CD8-positive, alpha-beta memory T cell (primary cell): ENCODE measurements at places on chromosomes 3 and 15.

DNA sequence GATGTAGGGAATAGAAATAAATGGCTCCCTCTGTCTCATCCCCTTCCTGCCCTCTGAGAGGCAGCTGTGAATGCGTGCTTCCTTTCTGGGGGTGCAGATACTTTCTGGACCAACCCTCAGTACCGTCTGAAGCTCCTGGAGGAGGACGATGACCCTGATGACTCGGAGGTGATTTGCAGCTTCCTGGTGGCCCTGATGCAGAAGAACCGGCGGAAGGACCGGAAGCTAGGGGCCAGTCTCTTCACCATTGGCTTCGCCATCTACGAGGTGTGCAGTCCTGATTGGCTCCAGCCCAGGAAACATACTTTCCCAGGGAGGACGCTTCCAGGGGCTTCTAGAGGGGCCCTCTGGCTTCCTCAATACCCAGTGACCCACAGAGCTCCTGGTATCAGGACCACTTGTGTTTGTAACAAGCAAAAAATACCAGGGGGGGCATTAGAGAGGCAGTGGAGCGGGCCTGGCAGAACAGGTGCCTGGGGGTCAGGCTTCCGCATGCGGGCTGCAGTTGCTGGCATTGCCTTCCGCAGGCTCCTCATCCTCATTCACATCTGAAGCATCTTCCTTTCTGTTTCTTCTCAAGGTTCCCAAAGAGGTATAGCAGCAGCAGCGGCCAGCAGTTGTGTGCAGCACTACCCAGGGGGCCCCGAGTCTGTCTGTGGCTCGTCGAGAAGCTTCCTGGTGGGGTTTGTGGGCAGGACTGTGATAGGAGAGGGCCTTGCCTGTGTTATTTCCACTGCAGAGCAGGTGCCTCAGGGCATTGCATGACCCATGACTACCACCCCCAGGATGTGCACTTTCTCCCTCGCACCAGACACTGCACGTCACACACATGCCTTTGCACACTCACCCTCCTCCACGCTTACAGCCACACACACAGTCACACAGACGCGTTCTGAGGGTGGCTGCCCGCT, 42.5 kb downstream of the CAPN3 start:
- peak; percentile 50 for DNase-seq

GRCh38 chr3:86990734-86991481, at the start of gene VGLL3:
TSS of gene VGLL3 (minus strand) at chr3:86991149. CDS start at chr3:86990743, 406 bp downstream.
- no peak for DNase-seq

DNA sequence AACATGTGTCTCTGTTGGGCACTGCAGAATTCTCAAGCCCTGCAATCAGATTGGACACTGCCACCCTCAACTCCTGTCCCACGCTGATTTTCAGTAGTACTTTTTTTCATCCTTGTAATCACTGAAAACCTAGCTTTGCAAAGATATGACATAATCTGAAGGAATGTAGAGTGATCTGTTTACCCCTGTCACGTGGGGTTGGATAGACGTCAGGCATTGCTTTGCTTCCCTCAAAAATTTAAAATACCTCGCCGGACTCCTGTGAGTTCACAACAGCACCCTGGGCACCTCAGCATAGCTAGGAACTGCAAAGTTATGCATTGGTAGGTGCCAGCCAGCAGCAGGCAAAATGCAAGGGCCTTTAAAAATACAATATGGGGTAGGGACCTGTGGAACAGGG, 71.1 kb upstream of the OXTR start:
- no peak for DNase-seq

DNA sequence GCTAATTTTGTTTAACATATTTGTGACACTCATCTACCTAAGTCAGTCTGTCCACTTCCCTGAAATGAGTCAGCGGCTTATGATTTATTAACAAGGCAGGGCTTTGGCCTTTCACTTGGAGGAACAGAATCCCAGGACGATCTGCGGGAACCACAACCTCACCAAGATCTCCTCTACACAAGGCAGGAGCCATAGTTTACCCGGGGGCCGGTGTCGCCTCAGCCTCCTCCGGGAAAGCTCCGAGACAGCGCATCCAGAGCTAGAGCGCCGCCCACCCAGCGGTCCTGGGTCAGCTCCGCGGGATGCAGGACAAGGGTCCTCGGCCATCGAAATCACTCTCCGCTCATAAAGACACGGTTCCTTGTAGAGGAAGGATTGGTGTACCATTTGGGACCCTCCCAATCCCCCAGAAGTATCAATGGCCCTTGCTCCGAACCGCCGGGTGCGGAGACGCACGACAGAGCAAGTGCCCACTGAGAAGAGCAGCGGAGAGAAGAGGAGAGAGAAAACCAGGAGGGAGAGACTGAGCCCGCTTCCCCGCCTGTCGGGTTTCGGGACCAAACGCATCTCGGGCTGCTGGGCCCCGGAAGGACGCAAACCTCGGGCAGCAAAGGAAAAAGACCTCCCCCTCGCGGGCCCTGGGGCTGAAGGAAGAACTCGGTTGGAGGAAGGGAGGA, 13.1 kb upstream of the ALCAM start:
- DNase-seq, result no peak

GRCh38 chr3:25768851-25769250, 14.4 kb downstream of the NGLY1 start:
- DNase-seq, result no peak

GRCh38 chr15:82570721-82571508, 30.7 kb upstream of the RPS17 start:
- DNase-seq, result no peak

GRCh38 chr15:31303726-31304648, 22.6 kb upstream of the KLF13 start:
- DNase-seq, result no peak

DNA sequence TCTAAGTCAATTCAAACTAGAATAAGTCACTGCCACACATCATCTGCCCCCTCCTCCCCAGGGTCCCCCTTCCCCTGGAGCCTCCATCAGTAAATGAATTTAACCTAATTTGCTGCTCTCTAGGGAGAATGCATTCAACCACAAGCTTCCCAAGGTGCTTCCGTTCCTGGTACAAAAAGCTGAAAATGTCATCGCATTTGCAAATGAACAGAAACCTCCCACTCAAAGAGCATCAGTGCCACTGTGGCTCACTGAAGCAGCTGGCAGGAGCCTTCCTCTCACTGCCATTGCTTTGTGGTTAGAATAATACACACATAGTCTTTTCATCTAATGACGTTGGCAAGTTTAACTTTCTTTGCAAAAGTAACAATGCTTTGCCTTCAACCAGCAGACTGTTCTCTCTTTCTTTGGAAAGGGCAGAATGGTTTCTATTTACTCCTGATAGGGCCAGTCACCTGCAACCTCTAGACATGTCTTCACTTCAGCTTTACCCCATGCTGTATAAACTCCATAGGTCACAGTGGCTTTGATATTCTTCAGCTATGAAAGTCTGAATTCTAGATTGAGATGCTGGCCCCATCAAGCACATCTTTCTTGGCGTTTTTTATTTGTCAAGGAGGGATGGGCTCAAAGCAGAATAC, 238.1 kb downstream of the CPNE4 start:
- no peak for DNase-seq

DNA sequence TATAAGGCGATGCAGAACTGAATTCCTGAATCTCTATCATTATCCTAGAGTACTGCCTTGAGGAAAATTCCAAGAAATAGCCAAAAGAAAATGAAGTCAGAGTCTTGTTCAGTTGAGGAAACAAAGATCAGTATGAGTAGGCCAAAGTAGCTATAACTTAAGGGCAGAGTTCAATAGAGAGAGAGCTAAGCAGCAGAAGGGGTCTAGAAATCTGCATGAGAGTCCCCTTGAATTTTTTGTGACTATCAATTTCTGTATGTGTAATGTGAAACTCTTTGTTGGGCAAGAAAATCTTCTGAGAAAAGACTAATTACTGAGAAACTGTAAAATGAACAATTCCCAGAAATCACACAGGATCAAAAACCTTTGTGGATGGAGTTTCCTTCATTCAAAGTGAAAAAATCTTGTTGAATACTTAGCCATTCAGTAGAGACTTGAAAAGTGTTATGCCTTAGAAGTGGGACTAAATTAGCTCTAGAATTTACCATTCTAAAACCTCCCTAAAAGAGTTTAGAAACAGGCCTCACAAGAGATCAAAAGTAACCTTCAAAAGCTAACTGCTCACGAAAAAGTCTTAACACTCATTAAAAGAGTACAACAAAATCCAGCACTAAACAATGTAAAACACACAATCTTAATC, 43.1 kb upstream of the FNDC3B start:
- no peak for DNase-seq

GRCh38 chr3:139101396-139101795, 56.7 kb upstream of the PRR23C start:
- no peak for DNase-seq

DNA sequence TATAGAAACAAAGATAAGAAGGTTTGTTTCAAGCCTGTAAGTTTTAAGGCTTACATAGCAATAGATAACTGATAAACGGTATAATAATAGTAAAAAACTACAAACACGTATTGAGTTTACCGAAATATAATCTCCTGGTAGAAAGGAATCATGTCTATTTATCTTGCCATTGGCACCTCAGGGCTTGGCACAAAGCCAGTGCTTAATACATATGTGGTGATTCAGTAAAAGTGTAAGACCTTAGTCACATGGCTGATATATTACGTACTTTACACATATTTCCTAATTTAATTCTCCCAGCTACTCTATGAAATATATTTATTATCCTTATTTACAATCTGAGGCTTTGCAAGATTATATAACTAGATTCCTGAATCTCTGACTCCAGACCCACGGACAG, 32.0 kb upstream of the SLCO3A1 start:
- DNase-seq, result no peak

DNA sequence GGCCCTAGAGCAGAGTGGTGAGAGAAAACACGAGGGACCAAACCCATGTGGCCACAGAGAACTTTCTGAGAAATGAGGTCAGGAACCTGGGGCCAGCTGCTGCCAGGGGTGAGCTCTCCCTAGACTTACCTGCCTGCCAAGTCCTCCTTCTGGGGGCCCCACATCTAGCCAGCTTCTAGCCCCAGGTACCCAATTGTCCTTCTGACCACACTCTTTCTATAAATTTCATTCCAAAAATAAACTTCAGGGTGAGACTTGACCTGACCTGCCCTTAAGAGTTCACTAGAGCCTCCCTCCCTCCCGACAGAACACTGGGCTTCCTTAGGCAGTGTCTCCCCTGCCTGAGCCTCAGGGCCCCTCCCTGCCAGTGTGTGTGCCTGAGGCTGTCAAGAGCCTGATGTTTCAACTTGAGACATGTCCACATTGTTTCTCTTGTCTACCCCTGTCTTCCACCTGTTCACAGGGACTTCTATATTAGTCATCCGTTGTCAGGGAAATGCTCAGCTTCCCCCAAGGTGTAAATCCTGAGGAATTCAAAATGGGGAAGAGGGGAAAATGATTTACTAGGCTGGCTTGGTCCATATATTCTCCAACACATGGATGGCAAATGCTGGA, 312.8 kb upstream of the TLE3 start:
- no peak for DNase-seq

GRCh38 chr3:4739289-4740236, 239.7 kb upstream of the BHLHE40 start:
- DNase-seq, result no peak

- no peak for DNase-seq
Observed at GRCh38 chr15:82663186-82663600, 16.0 kb upstream of the CPEB1 start.

GRCh38 chr3:178384321-178385230, 151.7 kb upstream of the KCNMB2 start:
- no peak for DNase-seq

DNA sequence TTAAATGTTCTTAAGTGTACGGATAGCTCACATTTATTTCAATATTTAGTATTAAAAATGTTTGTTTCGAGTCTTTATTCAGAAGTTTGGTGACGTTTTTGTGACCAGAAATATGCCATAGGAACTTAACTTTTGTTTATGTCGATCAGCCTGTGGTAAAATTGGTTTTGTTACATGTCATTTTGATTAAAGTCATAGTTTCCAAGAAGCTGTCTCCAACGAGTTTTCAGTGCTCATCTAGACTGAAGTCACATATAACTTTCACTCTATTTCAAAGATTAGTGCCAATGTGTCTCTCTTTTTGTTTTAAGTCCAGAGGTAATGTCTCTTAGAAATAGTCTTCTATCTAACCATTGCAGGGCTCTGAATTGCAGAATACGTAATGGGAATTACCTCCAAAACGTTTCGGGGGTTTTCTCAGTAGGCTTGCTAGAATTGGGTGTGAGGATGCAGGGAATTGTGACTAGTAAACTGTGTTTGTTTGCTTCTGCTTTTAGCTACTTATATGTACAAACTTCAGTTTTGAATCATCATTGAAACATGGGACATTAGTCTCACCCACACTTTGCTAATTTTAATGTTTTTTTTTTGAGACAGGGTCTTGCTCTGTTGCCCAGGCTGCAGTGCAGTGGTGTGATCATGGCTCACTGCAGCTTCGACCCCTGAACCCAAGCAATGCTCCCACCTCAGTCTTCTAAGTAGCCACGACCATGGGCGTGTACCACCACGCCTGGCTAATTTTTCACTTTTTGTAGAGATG, 3.0 kb downstream of the BUB1B start:
- DNase-seq, result no peak

GRCh38 chr3:141444586-141445285, 42.1 kb upstream of the RASA2 start:
- DNase-seq, result no peak

DNA sequence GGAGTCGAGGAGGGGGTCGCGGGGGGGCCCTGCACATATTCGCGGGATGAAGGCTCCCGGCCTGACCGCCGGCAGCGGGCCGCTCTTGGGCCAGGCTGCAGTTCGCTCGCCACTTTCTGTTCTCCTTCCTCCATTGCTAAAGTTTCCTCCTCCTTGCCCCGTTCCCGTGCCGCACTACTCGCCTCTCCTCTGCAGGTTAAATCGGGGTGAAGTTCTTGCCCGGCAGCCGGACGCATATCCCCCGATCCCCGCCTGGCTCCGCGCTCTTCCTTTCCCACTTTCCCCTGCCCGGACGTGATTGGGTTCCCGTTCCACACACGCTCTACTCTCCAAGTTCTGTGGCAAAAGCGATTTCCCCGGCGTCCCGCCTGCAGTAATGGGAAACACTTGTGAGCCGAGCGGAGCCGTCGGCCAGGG, 556 bp downstream of the CRYBG3 start:
- DNase-seq, result peak; percentile 20

- no peak for DNase-seq
Observed at GRCh38 chr3:15064299-15064834, 748 bp downstream of the MRPS25 start.

DNA sequence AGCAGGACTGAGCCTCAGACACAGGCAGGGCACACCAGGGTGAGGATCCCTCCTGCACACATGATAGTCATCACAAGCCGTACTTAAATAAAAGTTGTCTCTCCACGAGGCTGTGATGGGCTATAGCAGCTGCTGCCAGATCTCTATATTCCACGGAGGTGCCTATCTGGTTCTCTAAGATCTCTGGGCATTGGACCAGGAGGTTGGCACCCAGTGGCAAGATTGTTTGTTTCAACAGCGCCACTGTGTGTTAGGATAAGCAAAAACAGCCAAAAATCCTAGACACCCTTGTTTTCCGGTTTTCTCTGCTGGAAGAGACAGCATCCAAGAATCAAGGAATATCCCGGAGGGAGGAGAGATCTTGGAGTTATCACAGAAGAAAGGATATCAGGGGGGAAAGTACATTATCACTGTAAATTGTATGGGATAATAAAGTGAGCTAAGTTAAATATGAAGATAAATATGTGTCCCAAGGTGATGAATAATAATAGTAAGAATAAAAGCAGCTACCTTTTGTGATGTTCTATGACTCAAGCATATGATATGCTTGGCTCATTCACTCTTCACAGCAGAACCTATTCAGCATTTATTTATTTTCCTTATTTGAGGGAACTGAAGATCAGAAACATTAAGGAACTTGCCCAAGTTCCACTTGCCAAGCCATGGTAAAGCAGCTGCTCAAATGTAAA, 90.6 kb upstream of the AKAP13 start:
- peak; percentile 30 for DNase-seq

GRCh38 chr15:65377105-65377975, 462 bp downstream of the IGDCC3 start:
- DNase-seq, result no peak
